NCI-H446 treated with DMSO at 0.1 percent for 48 hours (cell line): ENCODE measurements at places on chromosomes 2 and 18.

DNA sequence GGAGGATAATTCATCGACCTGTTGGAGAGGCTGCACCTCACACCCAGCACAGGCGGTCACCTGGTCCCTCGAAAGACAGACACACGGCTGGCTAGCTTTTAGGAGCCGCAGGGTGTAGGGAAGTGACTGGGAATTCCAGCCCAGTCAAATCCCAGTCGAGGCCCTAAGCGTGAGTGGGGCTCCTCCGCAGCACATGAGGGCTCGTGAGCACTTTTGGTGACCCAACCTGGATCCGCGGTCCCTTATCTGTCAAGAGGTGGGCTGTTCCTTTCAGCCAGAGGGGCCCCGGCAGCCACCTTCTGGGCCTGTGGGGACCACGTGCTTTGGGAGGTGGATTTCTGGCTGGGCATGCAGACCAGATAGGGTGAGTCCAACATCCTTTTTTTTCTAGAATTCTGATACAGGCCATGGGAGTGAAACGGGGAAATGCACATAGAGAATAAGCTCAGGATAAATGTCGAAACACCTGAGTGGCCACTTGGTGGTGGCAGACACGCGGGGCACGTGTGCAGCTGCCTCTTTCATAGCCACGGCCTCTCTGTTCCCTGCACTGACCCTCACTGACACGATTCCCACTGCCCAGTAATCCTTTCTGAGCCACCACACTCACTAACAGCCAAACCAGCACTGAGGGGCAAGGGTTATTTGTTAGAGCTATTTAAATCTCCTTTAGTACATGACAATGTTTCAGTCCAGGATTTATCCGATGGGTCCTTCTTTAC is 148.4 kb upstream of the PXDN start:
- DNase-seq, result no peak

GRCh38 chr2:177998996-177999395 is 73.6 kb downstream of the PDE11A start:
- DNase-seq, result no peak

- DNase-seq, result no peak
Measured at GRCh38 chr2:161965994-161966393, 108.0 kb downstream of the DPP4 start.

DNA sequence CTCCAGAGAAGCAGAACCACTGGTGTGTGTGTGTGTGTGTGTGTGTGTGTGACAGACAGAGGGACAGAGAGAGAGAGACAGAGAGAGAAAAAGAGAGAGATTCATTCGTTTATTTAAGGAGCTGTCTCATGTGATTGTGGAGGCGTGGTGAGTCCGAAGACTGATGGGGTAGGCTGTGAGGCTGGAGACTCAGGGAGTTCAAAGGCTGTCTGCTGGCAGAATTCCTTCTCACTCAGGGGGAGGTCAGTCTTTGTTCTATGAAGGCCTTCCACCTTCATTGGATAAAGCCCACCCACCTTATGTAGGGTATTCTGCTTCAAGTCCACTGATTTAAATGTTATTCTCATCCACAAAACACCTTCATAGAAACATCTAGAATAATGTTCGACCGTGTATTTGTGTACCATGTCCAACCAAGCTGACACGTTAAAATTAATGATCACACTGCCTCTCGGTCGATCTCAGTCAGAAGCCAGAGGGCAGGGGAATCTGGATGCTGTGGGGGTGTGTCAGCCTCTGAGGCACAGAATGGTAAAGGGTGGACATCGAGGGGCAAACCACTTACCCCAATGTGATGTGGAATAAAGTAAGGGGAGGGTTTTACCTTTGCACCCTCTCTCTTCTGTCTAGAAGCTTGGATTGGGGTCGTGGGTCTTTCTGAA is 275.6 kb downstream of the SLC4A3 start:
- DNase-seq, result no peak

DNA sequence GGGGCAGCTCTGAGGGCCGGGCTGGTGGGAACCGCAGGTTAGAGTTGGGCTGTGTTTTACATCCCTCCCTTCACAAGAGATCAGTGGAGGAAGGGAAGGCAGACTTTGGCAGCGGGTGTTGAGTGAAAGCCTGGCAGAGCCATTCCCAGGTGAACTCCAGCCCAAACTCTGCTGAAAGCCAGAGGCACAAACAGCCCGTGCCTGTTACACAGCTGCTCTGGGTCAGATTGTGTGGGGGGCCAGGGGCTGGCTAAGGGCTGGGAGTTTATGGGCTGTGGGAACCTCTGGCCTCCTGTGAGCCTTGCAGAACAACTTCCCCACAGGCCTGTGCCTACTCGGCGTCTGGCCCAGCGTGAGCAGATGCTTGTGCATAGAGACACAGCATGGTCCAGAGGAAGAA is 286.8 kb downstream of the CLIP4 start:
- DNase-seq, result peak; percentile 37

DNA sequence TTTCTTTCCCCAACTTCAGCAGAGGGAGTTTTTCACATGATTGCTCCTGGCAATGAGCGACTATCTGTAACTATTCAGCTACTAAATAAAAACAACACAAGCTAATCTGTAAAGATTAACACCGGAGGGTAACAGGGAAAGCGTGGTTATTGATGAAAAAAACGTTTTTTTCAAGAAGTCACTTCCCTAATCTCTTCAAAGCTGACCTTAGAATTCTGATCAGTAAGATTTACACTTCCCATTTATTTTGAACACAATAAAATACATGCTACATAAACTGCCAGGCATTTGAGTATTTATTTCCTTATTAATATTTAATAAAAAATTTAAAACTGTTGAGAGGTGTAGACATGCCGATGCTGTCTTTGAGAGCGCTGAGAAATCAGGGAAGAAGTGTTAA is 207.4 kb upstream of the HDAC4 start:
- no peak for DNase-seq

GRCh38 chr2:229226382-229226781 is 44.7 kb downstream of the PID1 start:
- DNase-seq, result no peak

GRCh38 chr18:7336623-7337022 is 105.7 kb downstream of the LRRC30 start:
- no peak for DNase-seq

DNA sequence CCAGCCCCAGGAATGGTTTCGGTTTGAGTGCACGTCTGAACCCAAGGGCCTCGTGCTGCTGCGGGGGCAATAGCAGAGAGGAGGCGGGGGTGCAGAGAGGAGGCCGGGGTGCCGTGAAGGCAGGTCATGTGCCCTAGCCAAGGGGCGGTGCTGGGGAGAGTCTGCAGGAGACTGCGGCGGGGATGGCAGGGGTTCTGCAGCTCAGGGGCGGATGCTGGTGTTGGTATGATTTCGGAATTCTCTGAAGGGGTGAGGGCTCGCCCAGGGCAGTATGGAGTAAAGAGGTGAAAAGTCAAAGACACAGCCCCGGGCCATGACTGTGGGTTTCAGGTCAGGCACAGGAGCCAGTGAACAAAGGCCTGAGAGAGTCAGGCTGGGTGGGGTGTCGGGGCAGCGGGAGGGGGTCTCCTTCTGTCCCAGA is 186.5 kb upstream of the HDAC4 start:
- no peak for DNase-seq

DNA sequence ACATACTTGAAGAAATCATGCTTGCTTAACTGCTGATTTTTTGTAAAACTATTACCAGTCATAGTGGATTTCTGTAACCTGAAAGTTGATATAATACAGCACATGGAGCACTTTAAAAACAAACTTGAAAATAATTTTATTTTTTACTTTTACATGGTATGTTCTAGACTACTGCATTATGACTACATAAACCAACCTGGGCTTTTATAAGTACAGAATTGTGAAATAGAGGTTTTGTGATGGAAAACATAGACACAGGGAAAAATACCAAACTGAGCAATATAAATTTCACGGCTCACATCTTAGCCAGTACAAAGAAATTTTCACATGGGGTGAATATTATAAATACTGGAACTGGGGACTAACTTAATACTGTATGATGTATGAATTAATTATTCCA is 59.3 kb upstream of the CTIF start:
- DNase-seq, result no peak

GRCh38 chr2:1166976-1167375 is 216.3 kb downstream of the SNTG2 start:
- DNase-seq, result no peak

- no peak for DNase-seq
Measured at GRCh38 chr2:178871536-178871935, 64.3 kb upstream of the TTN start.

- peak; percentile 51 for DNase-seq
Measured at GRCh38 chr2:173414823-173415322, 60.2 kb downstream of the CDCA7 start.

DNA sequence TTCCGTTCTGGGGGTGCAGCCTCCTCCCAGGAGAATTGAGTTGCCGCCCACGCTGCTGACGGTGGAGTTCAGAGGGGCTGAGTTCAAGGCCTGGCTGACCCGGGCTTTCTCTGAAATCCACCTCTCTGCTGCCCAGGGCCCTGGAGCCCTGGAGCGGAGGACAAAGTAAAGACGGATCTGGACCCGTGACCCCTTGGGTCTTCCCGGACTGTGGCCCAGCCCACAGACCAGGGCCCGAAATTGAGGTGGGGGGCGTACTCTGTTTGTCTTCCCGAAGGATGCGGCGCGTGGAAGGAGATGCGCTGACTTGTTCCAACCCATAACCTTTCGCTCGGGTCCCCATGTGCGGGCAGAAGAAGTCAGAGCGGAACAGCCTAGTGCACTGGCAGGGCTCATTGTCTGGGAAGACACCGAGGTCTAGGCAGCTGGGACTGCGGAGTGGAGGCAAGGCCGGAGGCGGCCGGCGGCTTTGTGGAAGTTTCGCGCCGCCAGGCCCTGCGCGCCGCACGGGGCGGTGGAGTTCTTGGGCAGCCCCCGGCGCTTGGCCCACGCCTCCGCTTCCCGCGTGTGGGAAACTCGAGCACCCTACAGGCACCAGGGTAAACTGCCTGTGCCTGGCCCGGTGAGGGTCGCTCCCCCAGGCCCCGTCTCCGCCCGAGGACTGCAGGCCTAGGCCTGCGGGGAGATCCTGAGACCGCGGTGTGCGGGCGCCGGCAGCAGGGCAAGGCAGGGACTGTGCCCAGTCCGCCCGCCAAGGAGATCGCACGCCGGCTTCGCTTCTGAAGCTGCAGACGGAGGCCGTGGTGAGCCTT is 9.8 kb downstream of the POU3F3 start:
- no peak for DNase-seq

GRCh38 chr2:166057370-166058164 is 70.3 kb downstream of the SCN1A start:
- peak; percentile 37 for DNase-seq
